Melanocyte of skin (primary cell): ENCODE measurements at places on chromosomes 5 and 9. TPM values are rescaled to one million over a fixed set of nuclear protein-coding genes. Genes with fewer than 3 reads are reported as not detected.

Gene PCDHB11
- total RNA-seq: not detected in 2 replicates

Gene GLRA1
- not detected in 2 replicates for total RNA-seq

Gene ALDH7A1
- total RNA-seq: 23.7 and 37.8 TPM in 2 replicates

Gene NR2F1-AS1
- 0.15 and 0.67 TPM in 2 replicates for total RNA-seq

Gene SKIC3
- total RNA-seq: 112 and 143 TPM in 2 replicates

Gene TRIM36
- total RNA-seq: 2.9 and 3.1 TPM in 2 replicates

Gene LRRC26
- total RNA-seq: 0.15 TPM in 1 of 2 replicates, not detected in the other

Gene MYMK
- total RNA-seq: not detected in 2 replicates

Gene PCDHB6
- not detected in 2 replicates for total RNA-seq

Gene PTPRD
- total RNA-seq: under 0.01 TPM in 1 of 2 replicates, not detected in the other

Gene ADAMTSL1
- 0.33 and 0.62 TPM in 2 replicates for total RNA-seq

Gene CDC25C
- 13.6 and 20.0 TPM in 2 replicates for total RNA-seq

Gene HMCN2
- not detected in 2 replicates for total RNA-seq

Gene C5orf58
- 4.6 TPM in 1 of 2 replicates, not detected in the other for total RNA-seq

Gene NTNG2
- total RNA-seq: 0.46 and 0.67 TPM in 2 replicates

Gene NR6A1
- total RNA-seq: 0.69 and 1.8 TPM in 2 replicates

Gene OR1J2
- total RNA-seq: not detected in 2 replicates

Gene PCDHGA2
- 0.69 and 2.2 TPM in 2 replicates for total RNA-seq

Gene ANKS6
- total RNA-seq: 18.8 and 20.6 TPM in 2 replicates

Gene BHMT2
- total RNA-seq: 2.3 and 2.9 TPM in 2 replicates

Gene TNFSF15
- under 0.01 TPM in 1 of 2 replicates, not detected in the other for total RNA-seq

Gene KCNMB1
- total RNA-seq: not detected in 2 replicates

Gene C1QTNF2
- 0.34 and 0.36 TPM in 2 replicates for total RNA-seq

Gene COL27A1
- total RNA-seq: 9.0 and 15.0 TPM in 2 replicates
